NCI-H2029 treated with DMSO at 0.1 percent for 48 hours (cell line): ENCODE measurements at places on chromosomes 4 and X.

DNA sequence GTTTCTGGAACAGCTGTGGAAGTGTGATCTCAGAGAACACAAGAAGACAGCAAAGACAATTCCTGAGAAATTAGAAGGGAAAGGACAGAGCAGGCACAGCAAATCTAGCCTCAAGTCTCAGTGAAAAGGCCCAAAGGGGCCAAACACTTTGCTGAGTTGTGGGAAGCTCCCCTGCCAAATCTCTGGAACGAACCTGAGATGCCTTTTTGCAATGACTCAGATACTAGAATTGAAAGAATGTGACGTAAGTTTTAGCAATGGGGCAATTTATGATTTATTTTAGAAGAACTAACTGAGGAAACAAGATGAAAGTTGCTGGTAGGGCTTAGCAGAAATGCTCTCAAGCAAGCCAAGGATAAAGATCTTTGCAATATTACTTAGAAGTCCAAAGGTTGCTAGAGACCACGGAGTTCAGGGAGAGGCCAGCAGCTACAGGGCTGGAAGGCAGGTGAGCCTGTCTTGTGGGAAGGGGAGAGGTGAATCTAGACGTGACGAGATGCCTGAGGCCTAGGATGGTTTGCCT lies 92.8 kb downstream of the AMELX start:
- no peak for DNase-seq

DNA sequence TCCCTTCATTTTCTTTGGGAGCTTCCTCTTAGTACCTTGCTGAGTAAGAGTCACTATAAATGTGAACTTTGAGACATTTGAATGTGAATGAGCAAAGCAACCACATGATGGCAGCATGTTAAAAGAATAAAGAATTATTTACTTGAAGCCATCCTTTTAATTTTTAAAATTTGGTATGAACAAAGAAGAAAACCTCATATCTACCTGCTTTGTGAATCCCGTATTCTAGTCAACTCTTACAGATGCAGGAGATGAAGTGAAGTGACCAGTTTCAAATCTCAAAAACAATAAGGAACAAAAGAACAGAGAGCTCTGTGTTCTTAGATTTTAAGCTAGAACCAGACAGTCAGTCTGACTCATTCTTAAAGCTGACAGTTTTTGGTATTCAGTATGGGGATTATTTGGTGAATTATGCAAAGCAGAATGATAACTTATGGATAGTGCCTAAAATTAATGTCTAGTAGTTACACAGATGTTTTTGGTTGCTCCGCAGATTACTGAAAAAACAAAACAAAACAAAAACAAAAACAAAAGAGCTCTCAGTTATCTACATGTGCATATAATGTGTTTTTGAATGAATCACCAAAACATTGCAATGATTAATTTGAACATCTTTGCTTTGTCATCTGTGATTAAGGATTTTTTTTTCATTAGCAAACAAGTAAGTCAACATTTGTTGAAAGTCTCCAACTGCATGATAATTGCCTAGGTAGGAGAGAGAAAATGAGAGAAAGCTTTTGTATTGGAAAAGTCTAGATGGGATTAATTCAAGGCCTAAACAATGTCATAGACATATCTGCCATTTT lies 48.2 kb upstream of the H2AZ1 start:
- DNase-seq: no peak

DNA sequence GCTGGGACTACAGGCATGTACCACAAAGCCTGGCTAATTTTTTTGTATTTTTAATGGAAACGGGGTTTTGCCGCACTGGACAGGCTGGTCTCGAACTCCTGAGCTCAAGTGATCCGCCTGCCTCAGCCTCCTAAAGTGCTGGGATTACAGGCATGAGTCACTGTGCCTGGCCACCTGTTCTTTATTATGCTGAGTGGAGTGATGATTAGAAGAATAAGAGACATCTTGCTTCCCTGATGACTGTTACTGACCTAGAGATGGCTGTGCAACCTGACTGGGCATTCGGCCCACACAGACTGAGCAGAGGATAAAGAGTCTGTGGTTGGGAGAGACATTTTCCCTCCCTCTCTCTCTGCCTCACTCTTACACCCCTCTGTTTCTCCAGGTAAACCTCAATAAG lies 56.7 kb downstream of the SPINK2 start:
- DNase-seq: no peak

DNA sequence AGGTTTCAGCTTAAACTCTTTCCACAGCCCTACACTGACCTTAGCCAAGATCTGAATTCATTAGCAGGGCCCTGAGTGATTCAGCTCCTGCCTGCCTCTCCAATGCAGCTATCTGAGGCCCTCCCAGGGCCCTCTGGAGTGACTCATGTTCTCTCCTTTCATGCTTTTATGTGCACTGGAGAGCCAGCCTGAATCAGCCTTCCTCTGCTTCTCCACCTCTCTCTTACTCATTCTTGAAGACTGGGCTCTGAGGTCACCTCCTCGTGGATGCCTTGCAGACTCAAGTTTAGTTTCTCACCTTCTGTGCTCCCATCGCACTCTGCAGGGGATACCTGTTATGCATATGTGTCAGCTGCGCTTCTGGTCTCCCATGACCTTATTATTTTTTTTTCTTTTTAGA lies 3.1 kb upstream of the OCIAD2 start:
- DNase-seq: no peak

DNA sequence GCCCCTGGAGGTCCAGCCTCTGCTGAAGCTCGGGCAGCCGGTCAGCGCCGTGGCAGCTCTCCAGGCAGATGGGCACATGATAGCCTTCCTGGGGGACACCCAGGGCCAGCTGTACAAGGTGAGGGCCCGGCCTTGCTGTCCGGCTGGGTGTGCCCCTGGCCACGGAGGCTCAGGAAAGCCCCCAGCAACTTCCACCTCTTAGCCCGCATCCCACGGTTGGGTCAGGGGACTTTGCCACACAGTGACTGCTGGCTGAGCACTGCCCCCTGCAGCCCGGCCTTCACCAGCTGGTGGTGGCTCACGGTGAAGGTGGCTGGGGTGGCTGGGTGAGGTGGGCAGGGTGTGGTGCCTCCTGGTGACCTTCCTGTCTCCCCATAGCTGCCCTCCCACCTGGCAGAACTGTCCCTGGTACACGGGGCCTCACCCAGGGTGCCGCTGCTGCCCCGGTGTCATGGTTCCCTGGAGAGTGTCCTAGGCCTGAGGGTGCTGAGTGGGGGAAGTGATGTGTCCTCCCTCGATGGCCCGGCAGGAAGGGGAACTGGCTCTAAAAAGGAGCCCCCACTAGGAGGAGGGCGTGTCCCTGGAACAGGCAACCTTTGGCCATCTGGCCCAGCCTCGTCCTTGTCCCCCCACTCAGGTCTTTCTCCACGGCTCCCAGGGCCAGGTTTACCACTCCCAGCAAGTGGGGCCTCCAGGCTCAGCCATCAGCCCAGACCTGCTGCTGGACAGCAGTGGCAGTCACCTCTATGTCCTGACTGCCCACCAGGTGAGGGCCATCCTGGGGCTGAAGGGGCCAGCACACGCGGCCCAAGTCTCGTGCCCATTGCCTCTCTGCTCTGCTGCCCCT lies 4.5 kb downstream of the PLXNB3 start:
- DNase-seq: no peak

DNA sequence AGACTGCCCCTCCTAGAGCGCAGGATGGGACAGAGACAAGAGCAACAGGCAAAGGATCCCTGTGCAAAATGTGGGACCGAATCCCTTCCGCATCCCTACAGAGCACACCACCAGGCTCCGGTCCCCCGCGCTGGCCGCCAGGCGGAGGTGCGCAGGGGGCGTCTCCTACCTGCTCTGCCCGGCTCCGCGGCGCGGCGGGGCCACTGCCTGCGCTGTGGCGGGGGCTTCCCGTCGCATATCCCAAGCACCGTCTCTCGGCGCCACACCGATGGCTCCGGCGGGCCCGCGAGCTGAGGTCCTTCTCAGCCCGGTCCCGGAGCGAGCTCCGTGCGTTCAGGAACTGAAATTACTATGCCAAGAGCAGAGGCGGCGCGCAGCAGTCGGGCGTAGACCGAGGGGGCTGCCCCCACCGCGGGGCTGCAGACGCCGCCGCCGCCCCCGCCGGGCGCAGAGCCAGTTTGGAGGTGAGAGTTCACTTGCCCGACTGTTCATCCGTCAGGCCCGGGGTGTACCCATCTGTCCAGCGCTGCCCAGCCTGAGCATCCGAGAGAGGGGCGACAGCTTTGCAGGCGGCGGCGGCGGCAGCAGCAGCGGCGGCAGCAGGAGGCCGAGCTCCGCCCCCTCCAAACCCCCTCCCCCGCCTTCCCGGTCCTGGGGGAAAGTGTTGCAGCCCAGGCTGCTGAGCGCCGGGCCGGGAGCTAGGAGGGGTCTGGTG lies at the start of gene GPRIN3:
GPRIN3 (minus strand) TSS at position 355 of the 715 bp plus-strand sequence. CDS start 57,690 bp downstream, outside the sequence.
- DNase-seq: peak; percentile 6

- no peak for DNase-seq
These were observed 64.2 kb upstream of the MAP3K15 start for GRCh38 chrX:19579485-19579884.

DNA sequence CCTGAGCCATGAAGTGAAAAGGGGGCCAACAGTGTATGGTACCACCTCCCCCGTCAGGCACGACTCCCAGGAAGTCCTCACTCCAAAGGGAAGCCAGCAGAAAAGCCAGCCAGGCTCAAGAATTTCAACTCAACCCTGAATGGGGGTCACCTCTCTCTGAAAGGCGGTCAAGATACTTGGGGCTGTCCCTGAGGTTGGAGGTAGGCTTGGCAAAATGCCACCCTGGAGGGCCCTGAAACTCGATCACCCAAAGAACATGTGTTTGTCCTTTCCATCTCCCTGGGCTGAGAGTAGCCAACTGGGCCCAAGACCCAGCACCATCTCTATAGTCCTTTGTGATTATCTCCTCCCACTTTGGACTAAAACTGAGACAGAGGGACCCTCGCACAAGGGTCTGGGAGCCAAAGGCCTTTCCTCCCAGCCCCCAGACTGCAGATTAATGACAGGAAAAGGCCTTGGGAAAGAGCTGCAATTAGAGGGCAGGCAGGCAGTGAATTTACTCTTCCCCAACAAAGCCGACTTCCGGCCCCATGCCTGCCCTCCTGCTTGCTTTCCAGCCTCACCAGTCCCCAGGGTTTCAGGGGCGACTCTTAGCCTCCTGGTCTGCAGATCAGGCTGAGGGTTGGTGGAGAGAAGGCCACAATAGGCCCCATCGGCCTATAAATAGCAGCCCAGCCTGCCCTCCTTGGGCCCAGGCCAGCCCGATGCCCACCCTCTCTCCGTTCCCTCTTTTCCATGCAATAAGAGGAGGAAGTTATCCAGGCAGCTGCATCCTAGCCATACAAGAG lies 5.6 kb downstream of the SASH3 start:
- no peak for DNase-seq

GRCh38 chrX:154370300-154371016 lies 4.0 kb downstream of the FLNA start:
- DNase-seq: no peak

DNA sequence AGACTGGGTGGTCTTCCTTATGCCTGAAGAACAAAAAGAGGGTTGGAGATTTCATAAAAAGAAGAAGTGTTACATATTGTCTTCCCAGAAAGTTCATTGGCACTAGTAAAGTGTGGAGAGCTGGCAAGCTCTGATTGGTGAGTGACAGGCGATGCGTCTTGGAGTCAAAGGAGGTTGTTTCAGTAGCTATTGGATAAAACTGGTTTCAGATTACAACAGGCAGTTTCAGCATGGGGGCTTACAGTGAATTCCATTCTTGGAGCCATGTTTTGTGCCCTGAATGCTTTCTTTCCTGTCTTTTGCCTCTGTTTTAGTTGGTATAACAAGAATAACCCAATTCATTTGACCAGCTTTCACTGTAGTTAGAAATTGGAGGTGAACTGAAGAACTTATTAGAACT lies 750.5 kb downstream of the ADGRL3 start:
- no peak for DNase-seq

DNA sequence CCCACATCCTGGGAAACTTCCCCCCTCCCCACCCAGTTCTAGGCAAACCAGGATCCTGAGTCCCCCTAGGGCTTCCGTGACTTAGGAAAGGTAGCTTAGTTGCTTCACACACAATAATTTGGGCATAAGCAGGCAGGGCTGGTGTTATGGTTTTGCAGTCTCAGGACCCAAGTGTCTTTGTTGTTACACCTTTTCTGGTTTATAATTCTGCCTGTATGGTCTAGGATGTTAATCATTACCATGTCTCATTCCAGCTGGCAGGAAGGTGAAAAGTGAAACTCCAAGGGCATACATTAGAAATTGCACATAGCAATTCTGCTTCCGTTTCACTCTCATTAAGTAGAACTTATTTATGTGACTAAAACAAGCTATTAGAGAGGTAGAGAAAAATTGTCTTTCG lies 16.8 kb downstream of the UGT8 start:
- peak; percentile 27 for DNase-seq

DNA sequence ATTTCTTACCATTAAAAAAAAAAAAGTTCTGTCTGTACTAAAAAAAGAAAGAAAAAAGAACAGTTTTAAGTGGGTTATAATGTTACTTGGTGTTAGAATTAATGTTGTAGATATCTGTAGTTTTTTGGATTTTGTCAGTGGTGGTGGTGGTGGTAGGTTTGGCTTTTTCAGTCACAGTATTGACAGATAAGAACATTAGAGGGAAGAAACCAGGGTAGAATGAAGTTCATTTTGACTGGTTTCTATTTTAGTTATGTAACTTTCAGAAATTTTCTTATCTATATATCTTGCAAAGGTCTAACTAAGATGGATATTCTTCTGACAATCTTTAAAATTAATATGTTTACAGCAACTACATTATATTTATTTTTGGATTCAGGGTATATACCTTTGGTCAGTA lies 105.4 kb downstream of the FBXW7 start:
- no peak for DNase-seq

DNA sequence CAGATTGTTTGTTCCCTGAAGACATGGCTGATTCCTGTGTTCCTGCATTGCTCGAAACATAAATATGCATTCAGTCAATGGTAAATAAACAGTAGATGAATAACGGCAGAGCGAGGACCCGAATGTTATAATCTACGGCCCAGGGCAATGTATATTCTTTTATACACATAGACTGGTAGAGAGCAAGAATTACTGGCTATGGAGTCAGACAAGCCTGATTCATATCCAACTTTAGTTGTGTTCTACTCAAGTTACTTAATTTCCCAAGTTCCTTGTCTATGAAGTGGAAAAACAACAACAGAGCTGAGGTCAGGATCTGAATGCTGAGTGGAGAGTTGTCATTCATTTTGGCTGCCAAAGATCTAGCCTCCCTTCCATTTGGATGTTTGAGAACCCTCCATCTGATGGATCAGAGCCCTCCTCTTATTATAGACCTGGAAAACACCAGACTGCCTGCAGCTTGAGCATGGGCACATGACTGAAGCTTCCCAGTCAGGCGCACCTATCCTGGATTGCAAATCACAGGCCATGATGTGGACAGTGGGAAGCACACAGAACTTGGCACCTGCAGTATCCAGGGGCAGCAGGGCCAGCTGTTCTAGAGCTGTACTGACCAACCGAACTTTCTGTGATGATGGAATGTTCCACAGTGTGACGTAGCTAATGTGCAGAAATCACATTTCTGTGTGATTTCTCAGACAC lies 80.1 kb downstream of the FAM184B start:
- no peak for DNase-seq
